ENCODE measurements at places on chromosomes 3 and 15.
A peak's percentile ranks its signal among the peaks of the same experiment; 100 is the strongest.

DNA sequence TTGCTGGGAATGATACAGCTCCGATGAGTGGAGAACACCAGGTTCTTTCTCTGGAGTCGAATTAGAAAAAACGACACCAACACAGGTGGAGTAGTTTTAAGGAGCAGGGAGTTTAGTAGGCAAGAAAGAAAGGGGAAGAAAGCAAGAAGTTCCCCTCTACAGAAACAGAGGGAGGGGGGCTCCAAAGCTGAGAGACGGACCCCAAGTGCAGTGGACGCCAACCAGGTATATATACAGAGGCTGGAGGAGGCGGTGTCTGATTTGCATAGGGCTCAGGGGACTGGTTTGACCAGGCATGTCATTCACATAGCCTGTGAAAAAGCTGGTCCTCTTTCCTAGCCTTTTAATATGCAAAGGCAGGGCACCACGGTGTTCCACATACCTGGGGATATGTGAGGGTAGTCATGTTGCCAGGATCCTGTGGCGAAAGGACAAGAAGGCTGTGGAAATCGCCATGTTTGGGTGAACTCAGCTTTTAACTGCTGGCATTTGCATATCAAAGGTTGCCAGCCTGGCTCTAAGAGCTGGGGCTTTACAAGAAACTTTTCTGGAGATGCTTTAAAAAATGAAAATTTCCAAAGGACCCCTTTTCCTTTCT, 887.4 kb upstream of the EPHA6 start:
- DNase-seq, result no peak

- DNase-seq, result no peak
Measured at GRCh38 chr3:108503722-108504121, 6.7 kb downstream of the MYH15 start.

DNA sequence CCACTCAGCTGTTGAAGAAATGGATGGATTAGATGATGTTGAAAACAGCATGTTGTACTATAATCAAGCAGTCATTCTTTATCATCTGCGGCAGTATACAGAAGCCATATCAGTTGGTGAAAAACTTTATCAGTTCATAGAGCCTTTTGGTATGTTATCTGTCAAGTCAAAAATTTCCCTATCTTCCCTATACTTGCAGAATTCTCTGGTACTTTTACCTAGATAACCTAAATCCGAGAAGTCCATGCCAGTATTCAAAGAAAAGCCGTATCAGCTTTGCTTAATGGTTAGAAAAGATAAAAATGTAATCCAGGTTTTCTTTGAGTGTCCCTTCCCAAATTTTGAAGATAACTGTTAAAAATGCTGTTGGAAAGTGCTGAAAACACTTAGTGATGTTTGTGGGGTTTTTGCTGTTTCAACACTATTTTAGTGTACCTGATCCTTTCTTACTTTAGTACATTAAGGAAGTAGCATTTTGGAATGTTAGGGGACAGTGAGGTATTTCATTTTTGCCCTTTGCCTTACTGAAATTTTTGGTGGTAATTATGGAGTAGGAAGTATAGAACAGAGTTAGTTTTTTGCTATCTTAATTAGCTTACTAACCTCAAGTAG, 23.8 kb downstream of the CNOT10 start:
- no peak for DNase-seq

GRCh38 chr3:22366781-22367180, 615.8 kb upstream of the ZNF385D start:
- no peak for DNase-seq

DNA sequence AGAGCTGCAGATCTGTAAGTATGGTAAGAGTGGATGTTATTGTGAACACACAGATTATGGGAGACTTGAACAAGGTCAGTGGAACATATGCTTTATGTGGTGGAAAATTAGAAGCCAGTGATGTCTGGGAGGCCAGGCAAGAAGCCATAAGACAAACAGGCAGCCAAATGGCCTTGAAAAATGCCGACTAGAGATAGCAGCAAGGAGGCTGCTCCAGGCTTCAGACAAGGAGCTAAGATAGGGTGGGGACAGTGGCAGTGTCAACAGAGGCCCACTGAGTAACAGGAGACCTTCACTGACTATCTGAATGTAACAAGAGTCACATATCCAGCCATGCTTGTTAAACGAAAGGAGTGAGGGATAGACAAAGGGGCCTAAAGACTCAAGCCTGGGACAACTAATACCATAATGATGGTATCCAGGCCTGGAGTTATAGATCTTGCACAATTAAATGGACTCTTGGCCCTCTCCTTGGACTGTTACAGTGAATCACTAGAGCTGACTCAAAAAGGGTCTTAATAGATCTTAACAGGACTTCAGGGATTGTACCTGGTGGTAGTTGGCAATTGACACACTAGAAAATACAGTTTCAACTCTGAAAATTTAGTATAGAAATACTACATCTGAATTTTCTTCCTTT, 50.6 kb downstream of the CFAP20DC start:
- DNase-seq, result no peak

- DNase-seq, result no peak
Measured at GRCh38 chr3:183734750-183735494, 37.3 kb downstream of the YEATS2 start.

GRCh38 chr15:100256101-100256969, 85.4 kb downstream of the ADAMTS17 start:
- no peak for DNase-seq

DNA sequence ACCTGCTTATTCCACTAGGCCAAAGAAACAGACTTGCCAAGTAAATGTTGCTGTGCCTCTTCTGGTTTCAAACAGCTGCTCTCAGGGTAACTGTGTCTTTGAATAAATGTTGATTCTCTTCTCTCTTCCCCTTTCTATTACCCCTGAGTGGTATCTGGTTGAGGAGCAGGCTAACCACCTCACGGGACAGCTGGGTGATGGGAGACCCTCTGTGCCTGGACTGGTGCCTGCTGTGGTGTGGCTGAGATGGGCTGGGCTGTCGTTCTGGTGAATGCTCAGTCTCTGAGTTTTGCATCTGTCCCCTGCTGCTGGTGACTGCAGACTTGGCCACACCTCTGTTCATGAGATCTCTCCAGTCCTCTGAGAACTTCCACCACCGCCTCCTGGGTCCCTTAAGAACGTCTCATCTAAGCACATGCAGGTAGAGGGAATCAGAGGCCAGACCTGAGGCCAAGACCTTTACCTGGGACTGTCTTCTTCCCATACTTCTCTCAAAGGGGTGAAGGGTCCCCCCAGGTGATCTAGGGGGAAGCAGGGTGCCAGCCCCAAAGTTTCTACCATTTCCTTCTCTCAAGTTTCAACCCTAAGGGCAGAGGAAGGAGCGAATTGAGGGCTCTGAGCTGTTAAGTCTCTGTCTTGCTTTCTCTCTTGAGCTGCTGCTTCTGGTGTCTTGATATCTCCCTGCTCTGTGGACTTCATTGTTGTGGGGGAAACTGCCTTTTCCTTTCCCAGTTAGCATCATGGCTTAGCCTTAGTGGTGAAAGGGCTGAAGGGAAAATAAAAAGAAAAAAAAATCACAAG, 252.9 kb downstream of the EBLN2 start:
- DNase-seq, result no peak

DNA sequence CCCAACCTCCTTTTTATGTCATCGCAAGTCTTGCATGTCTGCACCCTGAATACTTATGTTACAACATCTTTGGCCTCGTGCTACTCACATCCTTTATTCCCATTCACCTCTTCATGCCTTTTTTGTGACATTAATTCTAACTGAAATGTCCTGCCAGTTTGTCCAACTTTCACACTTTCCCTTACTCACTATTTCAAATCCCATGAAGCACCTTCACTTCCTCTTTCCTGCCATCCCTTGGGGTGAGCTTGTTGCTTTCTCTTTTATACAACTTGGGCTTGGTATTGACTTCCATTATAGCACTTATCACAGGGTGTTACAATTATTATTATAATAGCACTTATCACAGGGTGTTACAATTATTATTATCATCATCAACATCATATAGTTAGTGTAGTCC, 496.3 kb downstream of the NLGN1 start:
- DNase-seq, result no peak

- DNase-seq, result peak; percentile 48
Measured at GRCh38 chr3:197501879-197502620, 53.7 kb downstream of the BDH1 start.

DNA sequence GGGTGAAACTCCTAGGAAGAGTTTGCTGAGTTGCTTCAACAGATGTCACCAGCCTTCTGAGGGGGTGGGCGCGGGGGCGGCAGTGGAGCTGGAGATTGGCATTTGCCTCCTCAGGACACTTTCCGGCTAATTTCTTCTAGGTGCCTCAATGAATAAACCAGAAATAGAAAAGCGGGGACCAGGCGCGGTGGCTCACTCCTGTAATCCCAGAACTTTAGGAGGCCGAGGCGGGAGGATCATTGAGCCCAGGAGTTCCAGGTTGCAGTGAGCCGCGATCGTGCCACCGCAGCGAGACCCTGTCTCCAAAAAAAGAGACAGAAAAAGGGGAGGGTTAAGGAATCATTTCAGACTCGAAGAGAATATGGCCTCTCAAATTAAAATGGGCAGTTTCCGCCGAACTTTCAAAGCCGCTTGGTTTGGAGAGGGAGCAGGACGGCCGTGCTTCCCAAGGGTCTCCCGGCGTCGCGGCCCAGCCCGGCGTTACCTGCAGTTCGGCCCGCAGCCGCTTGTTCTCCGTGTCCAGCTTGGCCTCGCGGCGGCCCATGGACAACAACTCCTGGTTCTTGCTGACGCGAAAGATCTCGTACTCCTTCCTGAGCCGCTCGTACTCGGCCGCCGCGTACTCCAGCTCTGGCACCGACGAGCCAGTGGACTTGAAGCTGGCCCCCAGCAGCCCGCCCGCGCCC, 587 bp downstream of the NPHP3 start:
- DNase-seq, result peak; percentile 58

DNA sequence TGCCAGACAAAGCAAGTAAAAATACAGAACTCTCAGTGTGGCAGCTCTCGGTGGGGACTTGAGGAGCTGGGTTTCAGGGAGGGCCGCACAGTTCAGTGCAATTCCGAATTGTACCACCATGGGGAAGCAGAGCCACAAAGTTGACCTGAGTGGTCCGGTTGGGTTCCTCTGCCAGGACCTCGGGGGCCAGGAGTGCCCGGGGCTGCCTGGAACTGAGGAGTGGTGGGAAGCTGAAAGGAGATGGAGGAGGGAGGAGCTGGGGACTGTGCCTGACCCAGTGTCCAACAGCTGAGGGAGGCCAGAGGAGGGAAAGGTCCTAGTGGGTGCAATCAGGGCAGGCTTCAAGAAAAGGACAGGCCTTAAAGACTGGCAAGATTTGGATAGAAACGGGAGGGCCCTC, 32.2 kb upstream of the TRH start:
- DNase-seq, result peak; percentile 64

- DNase-seq, result no peak
Measured at GRCh38 chr3:15094187-15094875, 4.6 kb downstream of the RBSN start.

DNA sequence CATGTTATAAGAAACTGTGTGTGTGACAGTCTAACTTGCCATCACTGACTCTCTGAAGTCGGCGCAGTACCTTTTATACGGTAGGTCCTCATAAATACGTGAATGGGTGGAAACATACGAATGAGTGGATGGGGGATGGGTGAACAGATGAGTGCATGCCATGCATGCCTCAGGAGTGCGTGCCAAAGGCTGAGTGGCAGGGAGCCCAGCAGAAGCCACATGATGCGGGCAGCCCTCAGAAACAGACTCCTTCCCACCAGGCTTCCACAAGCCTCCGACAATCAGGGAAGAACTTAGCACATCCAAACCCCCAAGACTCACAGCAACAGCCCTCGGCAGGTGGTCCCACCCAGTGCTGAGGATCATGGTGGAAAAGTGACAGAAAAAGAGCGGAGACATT, 16.7 kb downstream of the HCN4 start:
- DNase-seq, result no peak

DNA sequence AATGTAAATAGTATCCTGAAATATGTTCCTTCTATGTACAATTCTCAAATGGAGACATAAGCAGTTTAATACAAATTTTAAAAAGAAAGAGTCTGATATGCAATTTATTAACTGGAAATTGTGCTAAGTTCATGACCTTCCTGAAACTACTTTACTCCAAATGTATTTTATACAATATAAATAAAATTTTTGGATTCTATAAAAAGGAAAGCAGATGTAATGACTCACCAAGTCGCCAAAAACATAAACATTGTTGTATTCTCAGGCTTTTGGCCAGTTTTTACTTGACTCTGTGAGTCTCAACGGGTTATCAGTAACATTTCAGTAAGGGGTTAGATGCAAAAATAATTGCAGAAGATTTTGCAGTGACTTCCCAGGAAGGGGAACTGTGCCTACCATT, 948.2 kb downstream of the EPHA3 start:
- no peak for DNase-seq

- DNase-seq, result no peak
Measured at GRCh38 chr3:59001675-59002074, 48.1 kb downstream of the CFAP20DC start.

DNA sequence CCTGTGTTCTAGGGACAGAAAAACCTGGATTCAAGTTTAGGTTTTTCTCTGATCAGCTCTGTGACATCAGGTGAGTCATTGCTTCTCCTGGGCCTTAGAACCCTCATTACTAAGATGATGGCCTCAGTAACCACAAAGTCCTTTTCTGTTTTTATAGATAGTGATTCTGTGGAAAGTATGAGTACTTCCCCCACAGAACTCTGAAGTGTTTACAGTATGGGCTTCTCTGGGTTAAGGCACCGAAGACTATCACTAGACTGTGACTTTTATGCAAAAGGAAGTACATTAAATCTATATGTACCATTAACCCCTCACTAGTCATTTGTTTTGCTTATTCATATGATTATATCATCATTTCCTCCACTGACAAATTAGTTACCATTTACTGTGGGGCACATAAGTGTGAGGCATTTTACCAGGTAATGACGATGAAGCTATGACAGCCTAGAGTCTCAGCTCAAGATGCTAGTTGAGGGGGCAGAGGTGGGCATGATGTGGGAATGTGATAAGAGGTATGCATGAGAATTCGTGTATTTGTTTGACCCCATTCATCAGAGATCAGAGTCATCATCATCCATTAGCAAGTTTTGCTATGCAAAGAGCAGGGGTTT, 15.0 kb upstream of the RORA start:
- no peak for DNase-seq

DNA sequence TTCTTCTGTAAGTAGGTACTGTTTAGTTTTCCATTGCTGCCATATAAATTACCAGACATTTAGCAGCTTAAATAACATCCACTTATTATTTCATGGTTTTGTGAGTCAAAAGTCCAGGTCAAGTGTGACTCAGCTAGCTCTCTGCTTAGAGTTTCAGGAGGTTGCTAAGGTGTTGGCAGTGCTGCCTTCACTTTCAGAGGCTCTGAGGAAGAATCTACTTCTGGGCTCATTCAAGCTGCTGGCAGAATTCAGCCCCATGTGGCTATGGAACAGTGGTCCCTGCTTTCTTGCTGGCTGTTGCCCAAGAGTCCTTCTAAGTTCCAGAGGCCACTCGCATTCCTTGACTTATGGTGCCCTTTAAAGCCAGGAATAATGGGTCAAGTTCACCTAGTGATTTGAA, 4.5 kb downstream of the CFAP44 start:
- no peak for DNase-seq

DNA sequence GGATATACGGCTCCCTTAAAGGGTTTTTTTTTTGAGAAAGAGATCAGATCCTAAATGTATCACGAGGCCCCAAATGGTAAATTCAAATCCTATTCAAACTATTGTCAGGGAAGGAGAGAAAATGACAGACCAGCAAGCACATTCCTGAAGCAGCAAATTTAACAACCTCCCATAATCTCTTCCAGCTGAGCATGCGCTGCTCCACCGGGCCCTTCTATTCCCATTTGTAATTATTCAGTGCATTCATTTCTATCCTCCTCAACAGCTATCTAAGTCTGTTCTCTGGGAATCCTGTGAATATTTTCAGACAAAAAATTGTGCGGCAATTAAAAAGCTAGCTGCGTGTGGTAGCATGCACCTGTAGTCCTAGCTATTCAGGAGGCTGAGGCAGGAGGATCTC, 43.2 kb downstream of the MAGI1 start:
- DNase-seq, result no peak

GRCh38 chr3:48931944-48932580, 13.4 kb downstream of the ARIH2 start:
- DNase-seq, result no peak

All from NCI-H1417 (cell line).